ENCODE measurements at places on chromosomes 4 and X.

DNA sequence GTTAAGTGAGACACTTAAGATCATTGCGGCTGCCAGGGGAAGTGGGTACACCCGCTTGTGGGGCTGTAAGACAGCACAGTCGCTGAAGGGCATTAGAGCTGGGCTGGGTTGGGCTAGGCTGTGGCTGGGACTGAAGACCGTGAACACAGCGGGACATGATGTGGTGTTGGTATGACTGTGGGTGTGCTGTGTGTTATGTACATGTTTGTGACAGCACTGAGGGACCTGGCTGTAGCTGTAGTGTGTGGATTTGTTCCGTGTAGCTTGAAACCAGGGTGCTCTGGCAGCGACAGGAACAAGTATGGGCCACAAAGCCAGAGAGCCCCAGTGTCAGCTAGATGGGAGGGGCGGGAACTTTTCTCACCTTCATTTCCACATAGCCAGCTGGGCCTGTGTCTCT, 82.1 kb downstream of the NHSL2 start:
- no peak for DNase-seq

- no peak for DNase-seq
Measured at GRCh38 chr4:38723114-38723513, 59.1 kb downstream of the KLF3 start.

GRCh38 chr4:42391355-42391664, 6.0 kb upstream of the SHISA3 start:
- DNase-seq = no peak

DNA sequence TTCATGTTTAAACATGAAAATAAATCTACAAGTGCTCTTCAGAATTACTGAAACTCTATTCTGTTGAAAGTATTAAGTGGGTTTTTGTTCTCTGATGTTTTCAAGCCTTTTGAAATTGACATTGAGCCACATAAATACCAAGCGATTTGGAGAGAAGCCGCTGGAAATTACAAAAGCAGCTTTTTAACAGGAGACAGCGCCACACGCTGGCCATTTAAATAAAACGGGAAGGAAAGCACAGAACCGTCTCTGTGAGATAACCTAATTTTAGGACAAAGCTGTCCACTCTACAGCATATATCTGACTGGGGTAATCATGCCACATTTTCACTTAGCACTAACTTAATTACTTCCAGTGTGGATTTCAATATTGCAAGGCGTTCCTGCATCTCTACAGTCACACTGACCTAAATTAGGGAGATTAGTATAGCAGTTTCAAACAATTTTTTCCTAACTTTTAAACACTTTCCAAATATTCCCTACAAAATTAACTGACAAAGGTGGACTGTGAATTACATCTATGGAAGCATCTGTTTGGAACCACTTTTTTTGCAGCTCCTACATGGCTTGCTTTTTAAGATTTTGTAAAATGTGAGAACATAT, 6.8 kb upstream of the ANOS1 start:
- DNase-seq = peak; percentile 31

DNA sequence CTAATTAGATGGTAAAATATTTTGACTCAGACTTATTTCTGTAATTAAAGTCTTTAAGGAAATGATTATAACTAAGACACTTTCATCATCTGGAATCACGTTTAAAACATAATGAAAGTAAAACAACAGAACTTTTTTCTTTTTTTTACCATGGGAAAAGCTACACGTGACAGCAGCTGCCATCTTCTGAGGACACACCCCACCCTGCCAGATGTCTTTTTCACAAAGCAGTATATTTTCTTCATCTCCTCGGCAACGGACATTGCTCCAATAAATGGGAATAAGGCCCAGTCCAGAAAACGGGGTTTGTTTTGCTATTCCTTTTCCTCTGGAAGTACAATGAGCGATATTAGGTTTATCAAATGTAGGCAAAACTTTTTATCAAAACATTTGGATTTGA, 17.5 kb downstream of the PRSS12 start:
- no peak for DNase-seq

DNA sequence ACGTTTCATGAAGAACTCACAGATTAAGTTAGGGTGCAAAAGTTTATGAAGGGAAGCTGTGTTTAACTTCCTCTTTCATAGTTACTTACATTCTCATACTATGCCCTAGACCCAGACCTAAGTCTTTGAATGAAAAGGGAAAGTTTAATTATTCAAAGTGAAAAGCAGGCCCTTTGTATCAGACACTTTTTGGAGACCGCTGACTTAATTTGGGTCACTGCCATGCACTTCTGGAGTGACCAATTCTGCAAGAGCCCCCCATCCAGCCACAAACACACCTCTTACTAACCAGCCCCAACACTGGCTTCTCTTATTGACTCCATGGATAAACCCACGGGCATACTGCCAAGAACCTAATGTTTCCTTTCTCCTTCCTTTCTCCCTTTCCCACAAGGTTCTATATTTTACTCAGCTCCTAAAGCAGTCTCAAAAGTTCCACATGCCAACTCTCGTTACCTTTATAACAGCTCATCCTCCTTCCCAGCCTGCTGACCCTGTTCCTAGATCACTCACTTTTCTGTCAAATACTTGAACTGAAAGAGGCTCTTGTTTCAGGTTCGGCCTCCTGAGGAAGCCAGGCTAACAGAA, 34.5 kb downstream of the ABCE1 start:
- peak; percentile 42 for DNase-seq

GRCh38 chr4:36351082-36351666, 69.8 kb downstream of the DTHD1 start:
- peak; percentile 18 for DNase-seq

GRCh38 chr4:115841871-115842270, 728.5 kb upstream of the NDST4 start:
- DNase-seq = no peak

DNA sequence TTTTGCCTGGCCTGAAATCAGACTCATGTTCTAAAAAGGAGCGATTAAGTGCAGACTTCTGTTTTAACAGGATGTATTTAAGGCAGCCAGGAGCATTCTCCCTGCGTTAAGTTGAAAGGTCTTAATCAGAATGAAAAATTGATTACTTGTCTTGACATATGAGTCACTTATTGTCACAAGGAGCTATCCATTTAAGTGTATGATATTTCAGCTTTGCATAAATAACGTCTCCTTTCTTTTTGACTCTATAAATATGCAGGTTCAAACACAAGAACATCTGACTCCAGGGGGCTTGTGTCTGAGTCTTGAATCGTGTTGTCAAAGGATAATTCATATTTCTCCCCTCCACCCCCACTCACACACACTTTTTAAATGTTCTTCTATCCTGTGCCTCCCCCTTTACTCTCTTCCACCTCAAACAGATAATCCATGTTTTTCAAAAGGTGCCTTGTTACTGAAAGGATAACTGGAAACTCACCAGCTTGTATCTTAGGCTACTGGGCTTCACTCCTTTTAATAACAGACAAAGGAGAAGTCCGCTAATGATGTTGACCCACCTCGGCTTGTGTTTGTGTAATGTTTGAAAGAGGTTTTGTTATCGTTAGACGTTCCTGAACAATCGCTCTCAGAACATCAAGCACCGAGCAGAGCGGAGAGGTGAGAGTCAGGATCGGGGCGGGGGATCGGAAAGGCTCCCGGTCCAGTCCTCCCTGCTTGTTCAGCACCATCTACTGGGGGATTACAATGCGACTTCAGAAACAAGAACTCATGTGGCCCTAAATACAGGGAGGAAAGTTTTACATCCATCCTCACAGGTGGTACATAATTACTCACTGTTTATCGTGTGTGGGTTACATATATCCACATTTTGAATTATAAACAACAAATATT, 107.5 kb upstream of the RPL34 start:
- peak; percentile 69 for DNase-seq

DNA sequence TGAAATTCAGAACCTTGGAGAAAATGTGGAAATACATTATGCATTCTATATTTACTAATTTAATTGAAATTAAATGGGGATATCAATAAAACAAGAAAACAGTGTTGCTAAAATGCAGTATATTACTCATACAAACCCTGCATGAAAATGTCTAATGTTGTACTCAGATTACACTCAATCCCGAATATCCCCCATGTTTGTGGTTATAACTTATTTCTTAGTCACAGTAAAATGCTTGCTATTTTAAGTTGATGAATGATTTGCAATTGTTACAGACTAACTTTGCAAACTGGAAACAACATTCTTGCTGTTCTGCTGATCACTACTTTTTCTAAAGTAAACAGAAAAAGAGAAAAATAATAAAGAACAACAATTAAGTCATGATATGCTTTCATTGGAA, 33.1 kb upstream of the ANXA10 start:
- peak; percentile 77 for DNase-seq

DNA sequence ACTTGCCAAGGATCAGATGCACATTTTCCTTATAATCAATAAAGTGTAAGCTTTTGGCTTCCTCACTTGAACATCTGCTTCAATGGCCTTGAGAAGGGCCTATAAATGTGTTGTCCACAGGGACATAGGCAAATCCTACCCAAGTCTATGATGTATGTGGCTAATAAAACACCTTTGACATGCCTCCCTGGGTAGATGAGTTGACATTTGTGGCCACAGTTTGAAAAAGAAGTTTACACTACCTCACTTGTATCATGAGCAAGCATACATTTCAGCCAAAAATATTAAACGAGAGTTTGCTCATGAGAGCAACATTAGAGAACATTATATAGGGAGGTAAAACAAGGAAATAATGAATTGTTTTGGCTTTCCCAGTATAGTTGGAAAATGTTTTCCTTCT, 1067.7 kb downstream of the C4orf33 start:
- DNase-seq = no peak

- DNase-seq = peak; percentile 15
Measured at GRCh38 chr4:112531146-112531545, 15.2 kb upstream of the NEUROG2 start.

DNA sequence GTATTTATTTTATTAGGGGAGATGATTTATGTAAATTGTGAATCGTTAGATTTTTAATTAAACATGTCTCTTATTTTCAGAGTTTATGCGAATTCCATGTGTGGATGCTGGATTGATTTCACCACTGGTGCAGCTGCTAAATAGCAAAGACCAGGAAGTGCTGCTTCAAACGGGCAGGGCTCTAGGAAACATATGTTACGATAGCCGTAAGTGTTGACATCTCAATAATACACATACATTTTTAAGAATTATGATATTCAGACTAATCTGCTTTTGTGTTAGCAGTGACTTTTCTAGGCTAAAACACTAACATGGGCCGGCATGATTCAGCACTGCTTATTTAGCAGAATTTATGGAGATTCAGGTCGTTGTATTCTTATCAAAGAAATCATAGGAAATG, 91.2 kb downstream of the RAP1GDS1 start:
- no peak for DNase-seq

- no peak for DNase-seq
Measured at GRCh38 chrX:118901991-118902390, 72.4 kb upstream of the LONRF3 start.

DNA sequence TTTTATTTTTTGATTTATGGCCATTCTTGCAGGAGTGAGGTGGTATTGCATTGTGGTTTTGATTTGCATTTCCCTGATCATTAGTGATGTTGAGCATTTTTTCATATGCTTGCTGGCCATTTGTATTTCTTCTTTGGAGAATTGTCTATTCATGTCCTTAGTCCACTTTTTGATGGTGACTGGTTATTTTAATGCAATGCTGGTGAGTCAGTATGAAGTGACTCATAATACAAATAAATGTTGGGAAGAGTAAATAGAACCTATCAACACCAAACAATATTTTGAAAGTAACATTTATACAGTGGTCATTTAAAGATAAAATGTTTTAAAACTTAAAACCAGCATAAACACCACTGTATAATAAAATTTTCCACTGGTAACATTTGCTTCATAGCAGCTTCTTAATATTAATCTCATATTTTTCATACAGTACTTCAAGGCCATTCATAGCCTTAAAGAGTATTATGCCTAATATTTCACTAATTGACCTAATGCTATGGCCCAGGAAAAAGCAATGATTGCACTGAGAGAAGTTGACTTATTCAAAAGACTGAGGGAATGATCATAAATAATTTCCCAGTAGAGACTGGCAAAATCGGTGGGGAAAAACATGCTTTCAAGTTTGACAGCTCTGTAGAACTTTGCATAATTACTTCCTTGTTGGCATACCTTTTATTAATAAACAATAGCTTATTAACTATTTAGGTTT, 33.9 kb downstream of the CASK start:
- peak; percentile 40 for DNase-seq

GRCh38 chr4:184416913-184417734, 57.2 kb downstream of the IRF2 start:
- peak; percentile 28 for DNase-seq

- no peak for DNase-seq
Measured at GRCh38 chr4:76896614-76897535, 1.1 kb downstream of the SOWAHB start.

DNA sequence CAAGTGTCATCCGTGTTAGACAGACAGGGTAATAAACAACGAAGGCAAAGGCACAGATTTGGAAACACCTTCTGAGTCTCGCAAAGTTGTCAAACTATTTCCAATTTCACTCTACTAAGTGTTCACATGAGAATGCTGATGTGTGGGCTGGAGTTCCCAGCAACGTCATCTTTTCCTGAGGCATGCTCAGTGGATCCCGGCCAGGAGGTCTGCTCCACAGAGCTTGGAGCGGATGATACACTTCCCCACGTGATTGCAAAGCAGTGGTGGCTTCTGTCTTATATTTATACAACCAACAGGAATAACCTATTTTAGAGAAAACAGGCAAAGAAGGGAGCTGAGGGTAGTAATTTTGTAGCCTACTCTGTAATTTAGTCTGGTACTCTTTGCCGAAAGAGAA, 40.1 kb upstream of the PDK3 start:
- peak; percentile 27 for DNase-seq

DNA sequence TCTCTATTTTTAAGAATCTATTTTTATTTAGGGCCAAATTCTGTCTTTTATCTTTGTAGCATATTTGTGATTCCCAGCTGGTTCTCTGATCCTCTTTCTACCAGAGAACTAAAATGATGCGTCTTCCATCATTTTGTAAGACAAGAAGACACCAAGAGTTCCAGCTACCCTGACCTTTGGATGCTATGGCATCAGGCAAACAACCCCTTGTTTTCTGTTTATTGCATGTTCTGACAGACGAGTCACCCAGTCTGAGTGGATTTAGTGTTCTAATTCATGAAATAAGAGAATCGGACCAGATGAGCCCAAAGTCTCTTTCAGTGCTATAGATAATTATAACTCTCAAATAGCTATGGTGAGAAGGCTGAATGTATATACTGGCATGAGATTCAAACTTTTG, 69.7 kb downstream of the ZFYVE28 start:
- DNase-seq = no peak

- DNase-seq = no peak
Measured at GRCh38 chrX:95919605-95920004, 765.0 kb upstream of the DIAPH2 start.

GRCh38 chrX:132037479-132037993, 14.4 kb downstream of the STK26 start:
- DNase-seq = no peak
